ENCODE measurements at places on chromosomes 1 and 21.

- peak; percentile 33 for DNase-seq
Observed at GRCh38 chr1:64663668-64664067, 81.2 kb upstream of the RAVER2 start.

GRCh38 chr1:36776948-36777831 is 257.1 kb downstream of the GRIK3 start:
- no peak for DNase-seq

DNA sequence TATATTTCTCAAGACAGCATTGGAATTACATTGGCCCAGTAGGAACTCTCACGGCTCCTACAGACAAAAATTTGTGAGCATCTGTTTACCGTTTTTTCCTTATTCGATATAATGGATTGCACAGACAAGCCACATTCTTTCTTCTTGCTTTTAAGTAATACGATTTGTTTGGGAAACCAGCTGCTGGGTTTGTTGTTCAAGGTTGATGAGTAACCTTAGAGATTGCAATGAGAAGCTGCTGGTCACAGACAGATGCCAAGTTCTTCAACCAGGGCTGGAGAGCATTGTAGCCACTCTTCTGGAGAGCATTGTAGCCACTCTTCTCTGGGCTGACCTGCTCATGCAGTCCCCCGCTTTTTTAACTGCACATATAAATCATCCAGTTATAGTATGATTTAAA is 1.4 kb upstream of the MIA3 start:
- DNase-seq = no peak

- DNase-seq = no peak
Observed at GRCh38 chr1:94745742-94746141, 74.4 kb upstream of the SLC44A3 start.

GRCh38 chr1:94514095-94514727 is 27.3 kb downstream of the F3 start:
- DNase-seq = no peak

- DNase-seq = no peak
Observed at GRCh38 chr1:159669338-159669737, 45.1 kb downstream of the CRP start.

Data from activated T-cell treated with anti-CD3 and anti-CD28 coated beads, Interleukin-2, amount 50 U/mL, for 24 hours (primary cell).